ENCODE measurements at places on chromosomes 7 and 10.

DNA sequence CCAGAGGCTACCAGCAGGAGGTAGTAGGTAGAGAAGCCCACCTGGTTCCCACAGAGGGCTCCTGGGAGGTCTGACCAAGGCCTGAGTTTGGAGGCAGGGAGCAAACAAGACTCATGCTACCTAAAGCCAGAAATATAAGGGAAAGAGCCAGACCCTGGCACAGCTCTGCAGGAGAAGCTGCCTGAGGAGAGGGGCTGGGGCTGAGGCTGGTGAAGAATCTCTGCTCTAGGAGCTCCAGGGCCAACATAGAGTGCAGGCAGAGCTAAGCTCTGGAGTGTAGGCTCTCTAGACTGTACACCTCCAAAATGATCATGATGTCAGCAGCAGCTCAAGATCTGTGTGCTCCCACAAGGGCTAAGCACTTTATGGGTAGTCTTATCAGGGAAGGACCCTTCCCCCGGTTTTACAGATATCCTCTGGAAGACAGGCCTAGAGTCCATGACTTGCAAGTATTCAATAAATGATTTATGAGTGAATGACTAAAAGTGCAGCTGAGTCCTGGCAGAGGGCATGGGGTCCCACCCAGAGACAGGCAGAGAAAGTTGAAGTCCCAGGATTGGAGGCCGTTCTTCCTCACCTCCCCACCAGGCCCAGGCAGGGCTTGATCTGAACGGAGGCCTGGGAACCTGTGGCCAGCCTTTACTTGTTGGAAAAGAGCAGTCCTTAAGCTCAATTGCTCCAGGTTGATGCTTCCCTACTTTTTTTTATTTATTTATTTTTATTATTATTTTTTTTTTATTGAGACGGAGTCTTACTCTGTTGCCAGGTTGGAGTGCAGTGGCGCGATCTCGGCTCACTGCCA lies 71.5 kb upstream of the LRRC4 start:
- DNase-seq, result no peak

GRCh38 chr7:46283852-46284251 lies 362.8 kb upstream of the IGFBP3 start:
- peak; percentile 50 for DNase-seq

GRCh38 chr7:115038158-115038557 lies 116.3 kb downstream of the MDFIC start:
- DNase-seq, result no peak

DNA sequence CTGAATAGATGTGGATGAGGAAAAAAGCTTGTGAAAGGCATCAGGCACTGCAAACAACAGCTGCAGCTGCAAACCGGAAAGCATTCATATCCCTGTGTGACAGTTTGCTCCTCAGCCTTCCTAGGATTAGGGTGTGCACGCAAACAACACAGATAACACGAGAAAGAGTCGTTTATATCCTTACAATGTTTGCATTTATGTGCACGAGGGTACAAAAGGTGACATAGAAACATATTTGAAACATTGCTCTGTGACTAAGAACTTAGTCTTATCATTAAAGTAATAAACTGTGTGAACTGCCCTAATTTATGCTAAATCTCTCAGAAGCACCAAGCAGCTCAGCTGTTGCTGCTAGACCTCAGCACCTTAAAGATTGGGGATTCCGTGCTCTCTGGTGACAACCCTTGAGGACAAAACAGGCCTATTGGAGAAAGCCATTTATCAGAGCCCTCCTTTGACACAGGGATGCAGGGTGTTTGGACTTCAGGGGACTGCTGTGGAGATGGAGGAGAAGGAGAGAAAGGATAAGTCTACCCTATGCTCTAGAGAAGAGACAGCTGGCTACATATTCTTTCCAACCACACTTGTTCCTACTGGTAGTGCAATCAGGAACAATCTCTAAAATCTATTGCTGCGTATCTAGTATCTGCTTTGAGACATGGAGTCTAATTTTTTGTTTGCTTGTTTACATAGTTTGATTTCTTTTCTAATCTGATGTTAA lies 176.2 kb downstream of the GNAT3 start:
- DNase-seq, result no peak

DNA sequence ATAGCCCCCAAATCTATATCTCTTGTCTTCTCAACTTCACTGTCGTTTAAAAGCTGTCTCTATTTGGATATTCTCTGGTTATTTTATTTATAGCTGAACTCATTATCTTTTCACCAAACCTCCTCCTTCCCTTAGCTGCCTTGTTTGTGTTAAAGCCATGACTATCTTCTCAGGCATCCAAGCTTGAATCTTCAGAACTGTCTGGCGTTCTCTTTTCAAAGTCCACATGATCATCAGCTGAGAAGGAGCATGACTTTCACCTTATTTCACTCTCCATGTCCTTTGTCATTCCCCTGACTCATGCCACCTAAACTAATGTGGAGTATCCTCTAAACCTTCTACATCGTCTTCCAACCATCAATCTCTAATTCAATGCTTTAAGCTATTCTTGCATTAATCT lies 5.7 kb upstream of the GLCCI1 start:
- DNase-seq, result no peak

DNA sequence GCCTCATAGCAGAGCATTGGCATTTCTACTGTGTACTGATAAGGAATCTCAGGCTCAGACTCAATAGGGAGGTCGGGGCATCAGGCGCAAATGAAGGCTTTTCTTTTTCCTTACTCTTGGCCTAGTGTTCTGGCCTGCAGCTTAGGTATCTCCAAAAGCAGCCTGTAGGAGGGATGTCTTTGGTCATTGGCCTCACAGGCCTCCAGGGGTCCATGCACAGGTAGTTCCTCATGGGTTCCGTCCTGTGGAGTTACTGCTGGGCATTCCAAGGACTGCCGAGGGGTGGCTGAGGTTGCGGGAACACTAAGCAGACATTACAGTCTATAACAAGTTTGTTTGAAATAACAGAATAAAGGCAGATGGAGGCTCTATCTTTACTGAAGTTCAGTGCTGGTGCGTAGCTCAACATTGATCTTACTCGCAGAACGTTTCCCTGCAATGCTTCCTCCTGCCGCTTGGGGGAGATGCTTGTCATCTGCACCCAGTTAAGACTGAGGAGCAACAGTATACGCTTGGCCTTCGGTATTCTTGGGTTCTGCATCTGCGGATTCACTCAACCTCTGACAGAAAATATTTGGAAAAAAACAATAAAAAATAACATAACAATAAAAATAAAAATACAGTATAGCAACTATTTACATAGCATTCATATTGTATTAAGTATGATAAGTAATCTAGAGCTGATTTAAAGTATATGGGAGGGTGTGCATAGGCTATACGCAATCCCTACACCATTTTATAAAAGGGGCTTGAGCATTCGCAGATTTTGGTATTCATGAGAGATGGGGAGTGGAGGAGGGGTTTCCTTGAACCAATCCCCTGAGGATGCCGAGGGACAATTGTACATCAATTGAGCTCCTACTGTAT lies 58.9 kb downstream of the SH2D4B start:
- peak; percentile 53 for DNase-seq

- DNase-seq, result no peak
These were observed 171.1 kb upstream of the KLF6 start for GRCh38 chr10:3955955-3956617.

DNA sequence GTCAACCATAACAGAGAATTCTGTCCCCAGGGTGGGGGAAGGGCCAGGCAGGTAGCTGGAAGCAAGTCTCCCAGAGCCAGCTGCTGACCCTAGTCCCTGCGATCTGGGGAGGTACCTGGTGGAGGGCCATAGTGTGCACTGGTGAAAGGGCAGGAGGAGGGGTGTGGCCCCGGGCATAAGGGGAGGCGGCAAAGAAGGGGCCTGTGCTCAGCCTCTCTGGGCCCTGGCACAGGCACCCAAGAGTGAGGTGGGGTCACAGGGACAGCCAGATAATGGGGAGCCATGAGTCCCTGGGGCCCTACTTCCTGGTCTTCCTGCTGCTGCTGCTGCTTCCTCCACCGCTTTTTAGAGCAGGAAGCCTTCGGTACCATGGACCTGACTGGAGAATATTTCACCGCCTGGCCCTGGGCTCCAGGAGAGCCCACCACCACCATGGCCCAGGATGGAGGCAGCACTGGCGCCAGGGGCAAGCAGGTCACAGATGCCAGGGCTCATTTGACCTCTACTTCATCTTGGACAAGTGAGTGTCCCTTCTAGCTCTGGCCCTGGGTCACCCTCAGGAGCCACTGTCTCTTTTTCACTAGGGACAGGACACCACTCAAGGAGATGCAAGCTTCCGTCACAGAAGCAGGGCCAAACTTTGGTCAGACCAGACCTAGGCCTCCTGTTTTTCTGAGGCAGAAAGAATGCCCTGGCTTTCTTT lies at the start of gene ANTXRL:
TSS of gene ANTXRL (plus strand) at position 7 of the 703 bp plus-strand sequence. CDS start at position 273, 266 bp downstream.
- DNase-seq, result no peak

All from Right ventricle myocardium superior (tissue), 1 donor.